ENCODE measurements at places on chromosomes 7 and 10.
A peak's percentile ranks its signal among the peaks of the same experiment; 100 is the strongest.

- DNase-seq, result no peak
Measured at GRCh38 chr10:70698211-70698610, 25.9 kb downstream of the ADAMTS14 start.

DNA sequence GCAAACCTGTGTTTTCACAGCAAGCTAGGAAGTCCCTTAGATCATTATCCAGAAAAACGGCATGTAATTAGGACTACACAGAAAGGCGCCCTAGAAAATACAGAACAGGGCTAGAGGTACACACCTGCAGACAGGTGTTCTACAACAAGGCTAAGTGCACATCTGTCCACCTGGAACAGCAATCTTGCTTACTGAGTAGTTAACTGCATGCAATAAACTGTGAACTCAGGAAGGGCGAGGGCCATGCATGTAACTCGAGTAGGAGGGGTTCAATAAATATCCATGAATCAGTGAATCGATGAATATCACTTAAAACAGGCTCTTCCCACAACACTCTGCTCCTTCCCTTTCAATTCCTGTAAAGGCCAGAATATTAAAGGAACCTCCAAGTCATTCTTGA, 22.0 kb downstream of the FAM171A1 start:
- no peak for DNase-seq

DNA sequence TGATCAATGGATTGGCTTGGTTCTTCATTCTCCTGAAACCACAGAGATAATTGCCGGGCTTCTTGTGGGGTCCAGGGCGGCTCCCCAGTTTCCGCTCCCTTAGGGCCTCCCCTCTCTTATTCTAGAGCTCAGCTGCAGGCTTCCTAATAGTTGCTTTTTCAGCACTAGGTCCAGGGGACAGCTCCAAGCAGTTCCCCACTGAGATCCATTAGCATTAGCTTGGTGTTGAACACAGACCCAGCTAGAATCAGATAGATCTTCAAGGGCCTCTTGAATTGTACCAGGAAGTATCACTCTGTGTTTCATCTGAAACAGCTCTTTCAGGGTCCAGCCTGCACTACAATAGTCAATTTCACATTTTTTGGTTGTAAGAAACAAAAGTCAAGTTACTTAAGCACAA, 238.7 kb downstream of the SEC23IP start:
- no peak for DNase-seq

GRCh38 chr10:119651514-119652360, 557 bp downstream of the BAG3 start:
- DNase-seq, result no peak

- no peak for DNase-seq
Measured at GRCh38 chr7:35762781-35763180, 38.1 kb upstream of the SEPTIN7 start.

DNA sequence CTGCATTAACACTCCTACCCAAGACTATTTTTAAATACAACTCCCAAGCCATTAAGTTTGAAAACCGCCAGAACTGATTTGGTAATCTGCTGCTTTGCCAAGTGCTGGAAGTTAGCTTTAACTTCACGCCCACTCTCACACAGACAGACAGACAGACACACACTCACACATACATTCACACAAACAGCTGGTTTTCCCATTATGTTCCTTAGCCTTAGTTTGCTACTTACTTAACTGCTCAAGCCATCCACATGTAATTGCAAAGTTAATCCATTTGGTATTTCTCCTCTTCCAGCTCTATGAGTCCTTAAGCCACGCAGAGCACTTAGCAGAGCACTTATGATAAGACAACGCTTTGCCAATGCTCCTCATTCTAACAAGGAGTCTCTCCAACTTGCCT, 8.3 kb downstream of the COBL start:
- DNase-seq, result no peak

DNA sequence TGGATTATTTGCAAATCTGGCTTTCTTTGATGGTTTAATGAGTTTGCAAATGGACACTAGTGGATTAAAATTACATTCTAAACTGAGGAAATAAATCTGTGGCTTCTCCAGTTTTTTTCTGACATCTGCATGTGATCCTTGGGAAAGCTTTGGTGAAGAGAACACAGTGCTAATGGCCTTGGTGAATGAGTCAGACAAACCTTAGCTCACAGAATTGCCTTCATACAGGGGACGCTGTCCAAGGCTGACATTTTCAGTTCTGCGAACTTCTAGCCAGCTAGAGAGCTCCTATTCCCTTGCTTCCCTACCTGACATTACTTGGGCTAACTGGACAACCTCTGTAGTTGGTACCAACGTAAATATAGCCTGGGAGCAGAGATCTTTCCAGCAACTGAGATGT, 21.2 kb downstream of the BMPER start:
- DNase-seq, result no peak

GRCh38 chr10:11605807-11606408, 5.5 kb downstream of the USP6NL start:
- no peak for DNase-seq

DNA sequence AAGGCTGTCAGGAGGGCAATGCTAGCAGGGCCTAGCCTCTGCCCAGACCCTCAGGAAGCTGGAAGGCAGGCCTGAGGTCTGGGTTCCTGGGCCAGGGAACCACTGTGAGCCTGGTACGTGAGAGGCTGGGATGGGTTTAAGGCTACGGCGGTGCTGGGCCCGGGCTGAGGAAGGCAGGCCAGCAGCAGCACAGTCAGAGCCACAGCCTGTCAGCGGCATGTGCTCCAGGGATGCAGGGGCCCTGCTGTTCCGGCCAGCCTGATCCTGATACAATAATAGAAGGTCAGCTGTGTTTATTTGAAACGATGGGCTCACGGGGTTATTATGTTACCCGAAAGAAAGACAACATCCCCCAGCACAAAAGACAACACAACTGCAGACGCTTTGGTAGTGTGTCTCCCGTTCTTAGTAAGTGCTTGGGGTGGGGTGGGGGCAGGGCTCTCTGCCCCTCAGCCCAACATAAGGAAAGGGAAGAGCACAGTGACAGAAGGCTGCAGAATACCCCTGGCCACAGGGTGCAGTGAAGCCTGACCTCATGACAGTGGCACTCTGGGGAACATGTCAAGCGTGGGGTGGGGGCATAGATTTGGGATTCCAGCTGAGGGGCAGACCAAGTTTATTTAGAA, 95.0 kb downstream of the COL13A1 start:
- DNase-seq, result no peak

- no peak for DNase-seq
Measured at GRCh38 chr7:96727534-96728088, 18.0 kb upstream of the SEM1 start.

GRCh38 chr7:106012935-106013439, 49.9 kb downstream of the CDHR3 start:
- DNase-seq, result peak; percentile 49

DNA sequence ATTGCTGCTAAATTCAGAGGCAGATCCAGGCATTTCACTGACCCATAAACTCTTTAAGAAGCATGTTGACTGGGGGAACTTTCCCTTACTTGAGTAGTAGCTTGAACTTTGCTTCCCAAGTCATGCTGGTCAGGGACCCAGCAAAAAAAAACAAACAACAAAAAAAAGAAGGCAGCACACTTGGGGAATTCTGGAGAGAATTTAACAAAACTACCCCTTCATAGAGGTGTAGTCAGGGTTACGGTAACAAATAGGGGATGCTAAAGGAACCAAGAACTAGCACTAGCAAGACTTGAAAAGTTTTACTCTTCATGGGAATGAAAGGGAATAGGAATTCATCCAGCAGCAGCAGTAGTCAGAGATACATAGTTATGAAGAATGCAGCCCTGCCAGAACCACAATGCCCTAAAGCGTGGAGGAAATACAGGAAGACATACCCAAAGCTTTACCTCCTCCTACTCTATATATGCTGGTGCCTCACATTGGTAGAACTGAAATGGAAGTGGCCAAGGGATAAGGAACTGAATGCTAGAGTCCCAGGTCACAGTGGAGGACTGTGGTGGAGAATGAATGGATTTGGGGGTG, 67.3 kb downstream of the PHYHIPL start:
- DNase-seq, result no peak

- DNase-seq, result no peak
Measured at GRCh38 chr7:158121441-158122045, 466.1 kb downstream of the PTPRN2 start.

- DNase-seq, result no peak
Measured at GRCh38 chr10:126519185-126519584, 130.9 kb upstream of the ADAM12 start.

GRCh38 chr7:128151635-128152034, 89.4 kb upstream of the LEP start:
- no peak for DNase-seq

- no peak for DNase-seq
Measured at GRCh38 chr7:98557538-98558031, 59.5 kb upstream of the NPTX2 start.

DNA sequence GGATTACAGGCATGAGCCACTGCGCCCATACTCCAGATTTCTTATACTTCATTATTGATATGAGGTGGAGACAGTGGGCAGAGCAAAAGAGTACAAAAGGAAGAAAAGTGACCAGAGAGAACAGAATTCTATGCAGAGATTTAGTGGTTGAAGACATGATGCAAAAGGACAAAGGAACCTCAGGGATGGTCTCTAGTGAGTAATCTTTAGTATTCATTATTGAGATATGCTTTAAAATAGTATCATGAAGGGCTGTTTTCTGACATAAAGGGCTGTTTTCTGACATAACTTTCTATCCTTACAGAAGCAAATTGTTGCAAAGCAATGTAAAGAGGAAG, 81.2 kb upstream of the OIT3 start:
- no peak for DNase-seq

DNA sequence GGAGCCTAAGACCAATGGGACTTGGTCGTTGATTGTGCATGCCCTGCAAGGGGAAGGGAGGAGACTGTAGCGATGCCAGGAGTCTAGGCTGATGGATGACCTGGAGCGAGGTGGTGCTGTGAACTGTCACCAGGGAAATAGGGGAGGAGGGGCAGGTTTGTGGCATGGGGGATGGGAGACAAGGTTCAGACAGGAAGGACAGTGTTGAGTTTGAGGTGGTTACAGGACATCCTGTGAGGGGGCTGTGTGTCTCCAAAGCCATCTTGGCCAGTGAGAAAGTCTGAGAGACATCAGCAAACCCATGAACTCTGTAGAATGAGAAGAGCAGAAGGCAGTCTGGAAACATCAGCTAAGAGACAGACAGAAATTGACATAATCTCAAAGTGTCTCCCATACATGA, 38.5 kb upstream of the KDM7A start:
- DNase-seq, result no peak

DNA sequence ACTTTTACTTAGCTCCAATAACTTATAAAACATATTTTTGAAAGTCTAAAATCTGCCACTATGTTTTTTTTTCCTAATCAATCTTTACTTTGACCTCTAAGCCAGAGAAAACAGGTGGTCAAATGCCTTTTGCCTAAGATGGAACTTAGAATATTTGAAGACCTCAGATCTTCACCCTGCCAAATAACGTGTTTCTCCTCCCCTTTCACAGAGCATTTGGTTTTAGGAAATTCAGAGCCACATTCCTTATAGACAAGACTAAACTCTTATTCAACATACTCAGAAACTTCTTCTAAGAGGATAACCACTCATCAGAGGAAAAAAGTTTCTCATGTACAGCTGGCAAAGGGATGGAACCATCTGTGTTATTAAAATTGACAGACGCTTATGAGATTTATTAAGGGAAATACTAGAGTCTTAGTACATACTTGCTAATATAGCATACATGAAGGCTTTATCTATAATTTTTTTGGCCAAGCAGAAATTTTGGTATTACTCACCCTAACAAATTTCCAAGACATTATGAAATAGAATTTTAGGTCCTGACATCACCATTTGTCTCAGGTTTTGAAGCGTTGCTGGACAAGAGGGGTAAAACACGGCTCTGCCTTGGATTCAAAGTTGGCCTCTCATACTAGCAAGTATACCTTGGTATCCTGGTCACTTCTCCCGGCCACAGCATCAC, 2.6 kb upstream of the EGFR start:
- DNase-seq, result no peak

- no peak for DNase-seq
Measured at GRCh38 chr7:54961391-54961790, 57.4 kb upstream of the EGFR start.

DNA sequence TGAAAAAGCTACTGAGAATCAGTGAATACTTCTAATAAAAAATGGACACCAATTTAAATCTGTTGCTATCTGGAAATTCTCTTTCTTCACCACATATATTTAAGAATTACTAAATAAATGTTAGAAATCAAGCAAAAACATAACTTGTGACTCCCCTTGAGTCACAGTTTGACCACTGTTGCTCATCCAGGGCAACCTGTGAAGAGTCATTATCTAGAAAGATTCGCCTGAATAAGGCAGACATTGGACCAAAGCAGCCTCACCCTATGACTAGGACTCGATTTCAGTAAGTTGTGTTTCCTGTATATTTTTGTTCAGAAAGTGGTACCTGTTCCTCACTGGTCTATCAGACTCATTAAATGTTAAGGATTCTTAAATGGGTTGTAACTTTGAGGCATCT, 572.4 kb downstream of the ATRNL1 start:
- no peak for DNase-seq

GRCh38 chr10:121368347-121369025, 229.8 kb downstream of the FGFR2 start:
- no peak for DNase-seq

GRCh38 chr10:101781655-101781983, 1.6 kb downstream of the NPM3 start:
- DNase-seq, result no peak

DNA sequence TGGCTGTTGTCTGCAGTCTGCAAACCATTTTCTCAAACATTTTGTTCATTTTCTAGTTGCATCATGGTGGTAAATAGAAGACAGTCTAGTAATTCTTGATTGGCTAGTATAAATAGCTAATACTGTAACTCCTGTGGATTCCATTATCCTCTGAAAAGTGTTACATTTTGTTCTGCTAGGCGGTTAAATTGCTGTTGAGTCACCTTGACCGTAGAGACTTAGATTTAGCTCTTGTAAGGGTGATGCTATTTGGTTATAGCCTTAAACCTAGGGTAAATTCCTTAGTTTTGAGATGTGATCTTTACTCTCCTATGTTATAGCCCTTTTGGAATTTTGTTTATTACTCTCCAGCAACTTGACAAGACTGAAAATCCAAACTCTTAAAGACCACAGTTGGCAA, 58.8 kb downstream of the SHOC2 start:
- DNase-seq, result peak; percentile 31

- peak; percentile 62 for DNase-seq
Measured at GRCh38 chr10:10824591-10825148, 193.0 kb upstream of the CELF2 start.
